ENCODE measurements at places on chromosomes 7 and 10.

DNA sequence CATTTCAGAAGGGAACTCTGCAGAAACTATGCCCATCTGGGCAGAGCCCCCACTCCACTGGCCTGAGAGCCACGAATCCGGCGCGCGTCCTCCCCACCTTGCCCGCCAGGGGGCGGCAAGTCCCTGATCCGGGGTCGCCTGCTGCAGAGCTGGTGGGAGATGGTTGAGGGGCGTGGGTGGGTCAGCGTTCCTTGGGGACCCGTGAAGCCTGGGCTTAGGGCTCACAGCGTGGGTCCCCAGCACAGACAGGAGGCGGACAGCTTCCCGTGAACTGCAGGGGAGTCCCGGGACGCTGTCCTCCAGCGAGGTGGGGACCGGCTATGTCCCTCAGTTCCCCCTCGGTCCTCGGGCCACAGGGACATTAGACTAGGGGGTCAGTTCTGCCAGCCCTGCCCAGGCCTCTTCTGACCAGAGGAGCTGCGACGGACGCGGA lies 585 bp upstream of the POP7 start:
- DNase-seq = peak; percentile 83

DNA sequence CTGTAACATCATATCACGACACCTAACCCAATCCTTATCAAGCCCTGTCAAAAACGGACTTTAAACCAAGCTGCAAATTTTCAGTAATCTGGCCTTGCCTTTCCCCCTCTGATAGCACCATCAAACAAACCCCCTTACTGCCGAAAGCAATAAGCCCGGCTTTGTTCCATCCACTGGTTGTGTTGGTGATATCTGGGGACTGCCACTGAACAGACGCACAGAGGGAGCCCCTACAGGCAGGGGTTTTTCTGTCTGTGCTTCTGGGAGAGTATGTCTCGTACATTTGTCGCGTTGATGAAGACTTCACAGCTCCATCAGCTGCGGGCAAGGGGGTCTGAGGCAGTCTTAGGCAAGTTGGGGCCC lies 550 bp upstream of the PLAU start:
- DNase-seq = no peak

DNA sequence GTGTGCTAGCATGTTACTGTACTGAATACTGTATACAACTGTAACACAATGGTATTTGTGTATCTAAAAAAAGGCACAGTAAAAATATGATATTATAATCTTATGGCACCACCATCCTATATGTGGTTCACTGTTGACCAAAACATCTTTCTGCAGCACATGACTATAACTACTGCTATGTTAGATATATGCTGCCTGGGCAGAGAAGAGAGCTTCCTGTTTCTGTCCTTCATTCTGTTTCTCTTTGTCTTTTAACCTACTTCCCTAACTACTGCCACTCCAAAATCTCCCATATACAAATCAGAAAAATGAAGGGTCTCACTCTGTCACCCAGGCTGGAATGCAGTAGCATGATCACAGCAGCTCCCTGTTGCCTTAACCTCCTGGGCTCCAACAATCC lies 8.8 kb upstream of the FGL2 start:
- DNase-seq = no peak

- peak; percentile 58 for DNase-seq
These were observed 263.0 kb downstream of the PHF14 start for GRCh38 chr7:11236680-11237079.

DNA sequence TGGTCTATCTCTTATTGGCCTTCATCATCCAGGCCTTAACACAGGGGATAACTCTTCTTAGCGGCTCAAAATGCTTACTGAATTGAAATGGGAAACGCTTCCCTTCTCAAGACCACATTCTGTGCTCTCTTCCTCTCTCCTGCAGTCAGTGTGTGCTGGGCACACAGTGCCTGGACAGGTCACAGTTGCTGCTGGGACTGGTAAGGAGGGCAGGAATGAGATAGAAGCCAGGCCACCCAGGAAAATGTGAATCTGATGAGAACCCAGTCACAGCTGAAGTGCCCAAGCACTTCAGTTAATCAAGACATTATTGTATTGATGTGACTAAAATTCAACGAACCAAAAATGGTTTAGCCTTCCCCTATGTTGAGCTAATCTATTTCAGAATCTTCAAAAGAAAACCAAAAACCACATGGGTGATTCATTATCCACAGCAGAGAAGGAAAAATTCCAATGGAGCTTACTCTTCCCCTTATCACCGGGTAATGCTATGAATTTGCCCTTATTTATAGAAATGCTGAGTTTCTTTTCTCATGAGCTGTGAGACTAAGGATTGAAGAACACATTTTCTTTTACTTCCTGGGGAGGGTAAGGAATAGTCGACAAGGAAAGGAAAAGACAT lies 41.2 kb upstream of the PLPP4 start:
- DNase-seq = no peak

- no peak for DNase-seq
These were observed 19.5 kb upstream of the GALNT17 start for GRCh38 chr7:71112436-71112835.

GRCh38 chr10:117138838-117139580 lies 939 bp upstream of the VAX1 start:
- DNase-seq = peak; percentile 85

GRCh38 chr10:128028508-128029289 lies 97.5 kb downstream of the MKI67 start:
- no peak for DNase-seq

GRCh38 chr7:117008886-117009531 lies 55.7 kb downstream of the ST7 start:
- no peak for DNase-seq

DNA sequence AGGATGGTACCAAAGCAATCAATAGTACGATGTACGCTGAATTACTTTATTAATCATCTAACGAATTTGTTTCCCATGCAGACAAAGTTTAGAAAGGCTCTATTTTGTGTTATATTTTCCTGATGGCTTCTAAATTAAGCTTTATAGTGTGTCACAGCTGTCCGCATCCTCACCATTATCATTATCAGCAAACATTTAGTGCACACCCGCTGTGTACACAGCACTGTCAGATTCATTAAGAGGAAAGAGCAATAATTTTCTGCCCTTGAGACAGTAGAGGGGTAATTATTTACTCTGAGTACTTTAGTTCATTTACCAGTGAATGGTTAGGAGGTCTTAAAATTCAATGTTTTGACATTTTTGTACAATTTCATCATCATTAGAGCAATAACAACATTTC lies 233.3 kb upstream of the PTPRZ1 start:
- peak; percentile 93 for DNase-seq

GRCh38 chr7:101900103-101900502 lies 82.7 kb downstream of the CUX1 start:
- no peak for DNase-seq

GRCh38 chr7:114508086-114508485 lies 93.5 kb downstream of the FOXP2 start:
- DNase-seq = peak; percentile 23

GRCh38 chr10:27673065-27673464 lies 72.6 kb downstream of the MKX start:
- DNase-seq = no peak

DNA sequence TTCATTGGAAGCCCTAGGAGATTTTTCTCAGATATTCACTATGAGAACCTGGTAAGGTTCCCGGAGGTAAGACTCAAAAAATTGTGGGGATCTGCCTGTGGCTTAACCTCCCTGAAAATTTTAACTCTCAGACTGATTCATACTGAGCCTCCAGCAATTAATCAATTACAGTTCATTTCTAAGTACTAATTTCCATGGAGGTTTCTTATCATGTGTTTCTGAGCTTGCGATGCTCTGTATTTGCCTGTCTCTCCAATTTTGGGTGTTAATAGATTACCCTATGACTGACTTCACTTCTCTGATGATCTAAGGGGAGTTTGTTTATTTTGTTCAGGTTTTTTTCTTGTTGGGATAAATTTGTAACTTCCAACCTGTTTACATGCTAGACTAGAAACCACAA lies 215.4 kb upstream of the TMEM196 start:
- no peak for DNase-seq

DNA sequence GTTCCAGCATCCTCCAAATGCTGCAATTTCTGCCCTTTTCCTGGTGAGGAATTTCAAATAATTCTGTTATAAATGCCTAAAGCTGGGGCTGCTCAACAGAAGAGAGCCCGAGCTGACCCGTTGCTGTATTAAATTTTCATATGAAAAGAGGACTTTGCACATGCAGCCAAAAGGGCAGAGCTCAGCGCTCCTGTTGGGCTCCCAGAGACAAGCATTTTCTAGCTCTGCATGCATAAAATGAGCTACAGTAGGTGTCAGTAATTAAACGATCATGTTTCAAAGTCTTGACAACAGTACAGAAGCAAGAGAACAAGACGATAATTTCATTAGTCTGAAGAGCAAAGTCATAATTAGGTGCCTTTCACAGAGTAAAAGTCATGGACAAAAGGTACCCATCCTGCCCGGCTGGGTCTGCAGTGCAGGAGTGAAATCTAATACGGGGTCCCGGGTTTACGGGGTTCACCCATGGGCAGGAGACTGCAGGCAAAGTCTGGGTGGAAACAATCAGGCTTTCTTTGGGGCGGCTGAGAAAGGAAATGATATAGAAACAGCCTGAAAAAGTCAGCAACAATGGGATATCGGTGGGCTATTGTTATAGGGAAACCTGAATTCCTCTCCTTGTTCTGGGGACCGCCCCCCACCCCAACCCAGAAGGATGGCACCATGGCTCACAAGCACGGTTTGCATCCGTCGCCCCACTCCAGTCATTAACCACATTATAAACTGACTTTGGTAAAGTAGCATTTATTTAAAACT lies 66.0 kb downstream of the EBF3 start:
- DNase-seq = peak; percentile 78

- no peak for DNase-seq
These were observed 4.1 kb upstream of the FUOM start for GRCh38 chr10:133361773-133362441.

- DNase-seq = no peak
These were observed 13.5 kb downstream of the MYOF start for GRCh38 chr10:93468461-93469213.

- no peak for DNase-seq
These were observed 9.3 kb downstream of the YKT6 start for GRCh38 chr7:44210107-44210506.

GRCh38 chr7:101058355-101058754 lies 26.9 kb upstream of the TRIM56 start:
- no peak for DNase-seq

GRCh38 chr10:538895-539294 lies 150.6 kb downstream of the DIP2C start:
- no peak for DNase-seq

- no peak for DNase-seq
These were observed 3.4 kb upstream of the CDK13 start for GRCh38 chr7:39946693-39947092.

DNA sequence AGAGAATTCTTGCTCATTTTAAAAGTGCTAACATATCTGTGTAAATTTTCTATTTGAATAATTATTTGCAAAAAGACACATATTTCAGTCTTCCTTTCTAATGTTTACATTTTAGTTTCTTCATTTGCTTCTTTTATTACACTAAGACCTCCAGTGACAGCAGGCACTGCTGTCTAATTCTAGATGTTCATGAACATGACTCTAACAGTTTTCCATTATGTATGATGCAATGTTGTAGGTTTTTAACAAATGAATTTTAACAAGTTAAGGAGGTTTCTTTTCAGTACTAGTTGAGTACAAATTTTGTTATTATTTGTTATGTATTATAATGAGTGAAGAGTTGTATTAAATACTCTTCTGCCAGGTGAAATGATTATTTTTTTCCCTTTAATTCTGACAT lies 83.6 kb downstream of the GRB10 start:
- no peak for DNase-seq

GRCh38 chr10:25565570-25565969 lies 368.5 kb upstream of the MYO3A start:
- no peak for DNase-seq

DNA sequence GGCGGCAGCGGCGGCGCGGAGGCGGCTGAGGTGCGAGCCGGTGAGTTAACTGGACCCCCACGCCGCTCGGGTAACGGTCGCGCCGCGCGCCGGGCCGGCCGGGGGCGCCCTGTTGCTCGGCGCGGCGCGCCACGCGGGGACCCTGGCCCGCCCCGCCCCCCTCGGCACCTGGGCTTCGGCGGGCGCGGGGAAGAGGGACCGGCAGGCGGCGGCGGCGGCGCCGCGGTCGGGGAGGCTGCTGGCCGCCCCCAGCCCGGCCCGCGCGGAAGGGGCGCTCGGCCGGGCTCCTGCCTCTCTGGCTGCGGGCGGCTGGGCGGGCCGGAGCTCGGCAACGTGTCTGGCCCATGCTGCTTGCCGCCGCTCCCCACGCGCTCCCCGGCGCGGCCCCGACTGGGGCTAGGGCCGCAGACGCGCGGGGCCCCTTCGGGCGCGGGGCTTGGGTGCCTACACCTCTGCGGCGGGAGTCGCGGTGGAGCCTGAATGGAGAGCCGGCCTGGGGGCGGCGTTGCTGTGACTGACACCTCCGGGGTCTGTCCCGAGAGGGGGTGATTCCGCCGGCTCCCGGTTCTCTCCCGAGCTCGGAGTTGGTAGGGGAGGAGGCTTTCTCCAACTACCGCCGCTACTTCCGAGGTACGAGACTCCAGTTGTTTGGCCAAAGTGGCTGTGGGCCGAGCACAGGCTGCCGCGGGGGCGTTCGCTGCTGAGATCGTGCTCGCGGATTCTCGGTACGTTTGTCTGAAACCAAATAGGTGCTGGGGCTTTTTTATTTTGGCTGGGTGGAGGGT lies 494 bp downstream of the PALS2 start:
- peak; percentile 83 for DNase-seq

DNA sequence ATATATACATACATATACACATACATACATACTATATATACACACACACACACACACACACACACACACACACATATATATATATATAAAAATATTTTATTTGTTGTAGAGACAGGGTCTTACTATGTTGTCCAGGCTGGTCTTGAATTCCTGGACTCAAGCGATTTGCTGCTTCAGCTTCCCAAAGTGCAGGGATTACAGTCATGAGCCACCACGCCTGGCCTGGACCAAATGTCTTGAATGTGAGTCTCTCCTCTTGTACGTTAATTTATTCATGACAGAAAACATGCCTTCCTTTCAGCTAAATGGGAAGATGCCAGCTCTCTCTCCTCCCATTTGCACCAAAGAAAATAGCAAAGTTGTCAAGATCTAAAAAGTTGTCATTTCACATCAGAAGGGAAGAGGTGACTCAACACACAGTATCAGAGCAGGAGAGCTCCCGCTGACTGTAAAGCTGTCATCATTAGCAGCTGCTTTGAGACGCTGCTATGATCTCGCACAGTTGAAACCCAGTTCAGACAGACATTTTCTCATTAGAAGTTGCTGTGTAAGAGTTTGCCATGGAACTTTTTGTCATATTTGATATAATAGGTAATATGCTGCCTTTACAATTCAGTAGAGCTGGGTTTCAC lies 224.3 kb downstream of the SFMBT2 start:
- no peak for DNase-seq
